ENCODE measurements at places on chromosomes 7 and 10.
A peak's percentile ranks its signal among the peaks of the same experiment; 100 is the strongest.

DNA sequence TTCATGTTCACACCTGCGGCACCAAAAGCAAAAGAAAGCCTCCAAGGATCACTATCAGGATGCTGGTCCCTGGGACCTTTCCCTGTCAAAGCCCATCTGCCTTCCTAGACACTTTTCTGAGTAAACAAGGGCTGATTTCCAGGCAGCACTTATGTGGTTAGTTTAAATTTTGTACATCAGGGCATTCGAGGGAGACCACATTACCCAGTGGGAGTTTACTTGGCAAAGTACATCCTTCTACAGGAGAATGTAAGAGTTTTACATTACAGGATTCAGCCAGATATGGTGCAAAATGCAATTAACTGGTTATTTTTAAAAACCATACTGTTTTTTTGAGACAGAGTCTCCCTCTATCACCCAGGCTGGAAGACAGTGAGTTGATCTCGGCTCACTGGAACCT, 132.1 kb downstream of the CSTF2T start:
- no peaks in the 10 kb centered on the region for H3K27me3 ChIP-seq
- H3K27ac ChIP-seq: no peak overlapping the region
- no peaks in the 10 kb centered on the region for H3K4me1 ChIP-seq
- H3K36me3 ChIP-seq: no peaks in the 10 kb centered on the region
- no peak for DNase-seq

DNA sequence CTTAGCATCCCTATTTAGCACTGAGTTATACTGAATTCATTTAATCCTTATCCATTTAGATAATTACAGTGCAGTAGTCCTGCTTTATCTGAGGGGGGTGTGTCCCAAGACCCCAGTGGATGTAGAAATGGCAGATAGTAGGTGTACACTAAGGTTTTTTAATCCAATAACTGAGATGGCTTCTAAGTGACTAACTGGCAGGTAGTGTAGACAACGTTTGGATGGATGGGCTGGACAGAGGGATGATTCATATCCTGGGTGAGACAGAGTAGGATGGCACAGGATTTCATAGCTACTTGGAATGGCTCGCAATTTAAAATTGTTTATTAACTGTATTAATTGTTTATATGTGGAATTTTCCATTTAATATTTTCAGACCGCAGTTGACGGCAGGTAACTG, 295.6 kb downstream of the CCDC3 start:
- no peak for DNase-seq
- H3K4me3 ChIP-seq: no peak overlapping the region
- H3K36me3 ChIP-seq: no peaks in the 10 kb centered on the region
- H3K27me3 ChIP-seq: no peaks in the 10 kb centered on the region

DNA sequence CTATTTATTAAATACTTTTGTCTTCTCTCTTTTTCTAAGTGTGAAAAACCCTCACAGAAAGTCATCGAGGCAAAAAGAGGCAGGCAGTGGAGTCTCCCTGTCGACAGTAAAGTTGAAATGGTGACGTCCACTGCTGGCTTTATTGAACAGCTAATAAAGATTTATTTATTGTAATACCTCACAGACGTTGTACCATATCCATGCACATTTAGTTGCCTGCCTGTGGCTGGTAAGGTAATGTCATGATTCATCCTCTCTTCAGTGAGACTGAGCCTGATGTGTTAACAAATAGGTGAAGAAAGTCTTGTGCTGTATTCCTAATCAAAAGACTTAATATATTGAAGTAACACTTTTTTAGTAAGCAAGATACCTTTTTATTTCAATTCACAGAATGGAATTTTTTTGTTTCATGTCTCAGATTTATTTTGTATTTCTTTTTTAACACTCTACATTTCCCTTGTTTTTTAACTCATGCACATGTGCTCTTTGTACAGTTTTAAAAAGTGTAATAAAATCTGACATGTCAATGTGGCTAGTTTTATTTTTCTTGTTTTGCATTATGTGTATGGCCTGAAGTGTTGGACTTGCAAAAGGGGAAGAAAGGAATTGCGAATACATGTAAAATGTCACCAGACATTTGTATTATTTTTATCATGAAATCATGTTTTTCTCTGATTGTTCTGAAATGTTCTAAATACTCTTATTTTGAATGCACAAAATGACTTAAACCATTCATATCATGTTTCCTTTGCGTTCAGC, 43.4 kb downstream of the TARP start:
- H3K4me1 ChIP-seq: no peaks in the 10 kb centered on the region
- H3K36me3 ChIP-seq: no peaks in the 10 kb centered on the region
- no peaks in the 10 kb centered on the region for H3K27me3 ChIP-seq
- H3K27ac ChIP-seq: no peak overlapping the region

DNA sequence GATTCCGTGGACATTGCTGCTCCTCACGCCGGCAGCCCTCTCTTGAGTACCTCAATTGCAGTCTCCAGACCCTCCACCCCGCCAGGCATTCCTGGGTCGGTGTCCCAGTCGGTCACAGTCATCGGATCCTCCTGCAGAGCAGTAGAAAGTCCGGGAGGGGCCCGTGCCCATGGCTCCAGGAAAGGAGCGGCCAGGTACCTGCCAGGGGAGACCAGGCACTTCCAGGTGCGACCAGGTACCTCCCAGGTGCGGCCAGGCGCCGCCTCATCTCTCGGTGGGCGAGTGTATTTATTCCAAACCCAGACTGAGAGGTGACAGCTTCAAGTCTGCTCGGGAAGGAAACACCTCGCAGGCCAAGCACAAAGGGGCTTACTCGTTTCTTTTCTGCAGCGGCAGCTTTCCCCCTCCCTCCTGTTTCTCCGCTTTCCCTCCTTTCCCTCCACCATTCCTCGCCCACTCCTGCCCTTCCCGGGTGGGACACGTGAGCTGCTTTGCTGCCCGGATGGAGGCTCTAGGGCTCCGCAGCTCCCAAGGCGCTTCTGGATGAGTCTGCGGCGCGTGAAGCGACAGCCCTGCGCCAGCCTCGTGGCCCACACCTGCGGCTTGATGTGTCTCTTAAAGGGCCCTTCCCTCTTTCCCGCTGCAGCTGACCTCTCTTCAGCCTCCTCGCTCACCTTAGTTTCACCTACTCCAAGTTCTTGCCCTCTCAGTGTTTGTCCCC, 39.4 kb upstream of the AGK start:
- H3K27ac ChIP-seq: no peak overlapping the region
- H3K36me3 ChIP-seq: no peaks in the 10 kb centered on the region
- H3K4me1 ChIP-seq: no peaks in the 10 kb centered on the region
- DNase-seq: no peak
- H3K4me3 ChIP-seq: peak overlapping the region; percentile 44
- H3K27me3 ChIP-seq: peaks cover 7% of the 10 kb centered on the region

GRCh38 chr7:18225067-18225466, 197.4 kb upstream of the PRPS1L1 start:
- no peaks in the 10 kb centered on the region for H3K27me3 ChIP-seq
- H3K36me3 ChIP-seq: no peaks in the 10 kb centered on the region
- no peak overlapping the region for H3K4me3 ChIP-seq
- H3K4me1 ChIP-seq: no peaks in the 10 kb centered on the region
- no peak overlapping the region for H3K27ac ChIP-seq

DNA sequence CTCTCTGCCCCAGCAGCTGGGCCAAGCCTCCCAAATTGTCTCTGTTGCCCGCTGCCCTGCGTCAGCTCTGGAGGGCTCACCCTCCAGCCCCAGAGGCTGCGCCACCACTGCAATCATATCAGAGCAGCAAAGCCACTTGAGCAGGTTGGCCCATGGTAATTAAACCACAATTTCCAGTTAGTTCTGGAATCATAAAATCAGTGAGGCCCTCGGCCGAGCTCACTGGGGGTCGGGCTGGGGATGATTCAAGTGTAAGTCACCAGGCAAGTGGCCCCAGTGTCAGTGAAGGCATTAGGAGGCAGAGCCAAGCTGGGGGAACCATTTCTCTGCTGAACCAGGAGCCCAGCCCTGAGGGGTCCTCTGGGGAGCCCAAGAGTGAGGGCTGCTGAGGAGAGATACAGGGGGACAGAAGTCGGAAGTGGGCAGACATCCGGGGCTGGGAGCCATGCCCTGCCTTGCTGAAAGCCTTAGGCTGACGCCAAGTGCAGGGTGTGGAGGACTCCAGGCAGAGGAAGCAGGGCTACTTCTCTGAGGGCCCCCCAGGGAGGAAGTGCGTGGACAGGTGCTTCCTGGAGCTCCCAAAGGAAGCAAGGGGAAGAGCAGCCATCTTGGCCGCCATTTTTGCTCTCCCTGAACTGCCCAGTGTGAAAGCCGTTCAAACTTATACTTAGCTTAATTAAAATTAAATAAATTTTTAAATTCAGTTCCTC, 29.5 kb upstream of the SLC29A3 start:
- H3K4me1 ChIP-seq: no peaks in the 10 kb centered on the region
- H3K27ac ChIP-seq: no peak overlapping the region
- no peak overlapping the region for H3K4me3 ChIP-seq
- no peaks in the 10 kb centered on the region for H3K27me3 ChIP-seq

DNA sequence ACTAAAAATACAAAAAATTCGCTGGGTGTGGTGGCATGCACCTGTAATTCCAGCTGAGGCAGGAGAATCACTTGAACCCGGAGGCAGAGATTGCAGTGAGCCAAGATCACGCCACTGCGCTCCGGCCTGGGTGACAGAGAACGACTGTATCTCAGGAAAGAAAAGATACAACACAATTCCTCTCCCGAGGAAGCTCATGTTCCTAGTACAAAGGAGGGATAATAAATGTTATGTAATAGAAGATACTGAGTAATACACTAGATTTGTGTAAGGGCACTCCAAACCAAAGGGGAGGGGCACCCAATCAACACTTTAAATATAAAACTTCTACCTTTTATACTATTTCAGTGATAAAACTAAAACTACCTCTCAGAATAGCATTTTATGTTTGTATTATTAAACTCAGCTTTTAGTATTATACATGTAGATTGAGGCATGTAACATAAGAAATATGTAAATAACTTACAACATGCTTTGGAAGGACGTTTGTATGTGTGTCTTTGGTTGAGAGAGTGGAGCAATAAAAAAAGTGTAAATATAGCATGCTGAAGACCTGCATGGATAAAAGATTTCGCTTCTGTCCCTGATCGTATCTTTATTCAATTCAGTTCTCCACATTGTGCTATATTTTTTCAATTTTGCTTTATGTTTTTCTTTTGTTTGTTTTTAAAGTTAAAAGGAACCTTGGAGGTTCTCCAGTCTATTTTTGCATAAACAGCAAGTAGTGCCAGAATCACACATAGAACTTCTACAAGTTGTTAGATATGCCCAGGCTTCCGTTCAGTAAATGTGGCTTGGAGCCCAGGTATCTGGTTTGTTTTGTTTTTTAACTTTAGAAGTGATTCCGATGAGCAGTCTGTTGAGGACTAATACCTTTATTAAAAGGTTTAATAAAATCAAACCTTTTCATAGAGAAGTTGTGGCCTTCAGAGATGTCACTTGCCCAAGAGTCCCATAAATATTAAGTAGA, 71.9 kb downstream of the WAC start:
- H3K4me3 ChIP-seq: no peak overlapping the region
- H3K36me3 ChIP-seq: no peaks in the 10 kb centered on the region
- H3K27ac ChIP-seq: no peak overlapping the region
- no peaks in the 10 kb centered on the region for H3K4me1 ChIP-seq

DNA sequence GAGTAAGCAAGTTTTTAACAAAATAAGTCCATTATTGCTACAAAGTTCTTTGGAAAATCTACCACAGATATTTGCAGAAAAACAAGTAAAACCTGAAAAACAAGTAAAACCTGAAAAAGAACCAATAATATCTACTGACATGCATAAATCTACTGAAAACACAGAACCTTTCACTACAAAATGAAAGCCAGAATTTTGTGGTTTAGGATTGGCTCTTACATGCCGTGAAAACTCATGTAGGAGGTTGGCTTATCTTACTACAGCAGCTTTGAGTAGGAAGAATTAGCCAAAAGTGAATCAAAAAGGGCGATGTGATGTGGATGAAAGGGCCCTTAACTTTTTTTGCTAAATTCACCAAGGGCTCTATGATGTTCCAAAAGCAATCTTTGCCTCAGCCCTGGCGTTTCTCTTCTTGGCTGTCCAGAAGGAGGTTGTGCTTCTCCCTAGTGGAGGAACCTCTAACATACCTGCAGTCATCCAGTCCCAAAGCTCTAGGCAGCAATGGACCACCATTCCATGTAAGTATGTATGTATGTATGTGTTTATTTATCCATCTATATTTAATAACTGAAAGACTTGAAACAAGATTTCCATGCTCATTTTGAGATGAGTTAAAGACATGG, 93.5 kb upstream of the ZNF804B start:
- no peaks in the 10 kb centered on the region for H3K36me3 ChIP-seq
- DNase-seq: no peak
- no peaks in the 10 kb centered on the region for H3K27me3 ChIP-seq
- H3K4me3 ChIP-seq: no peak overlapping the region

DNA sequence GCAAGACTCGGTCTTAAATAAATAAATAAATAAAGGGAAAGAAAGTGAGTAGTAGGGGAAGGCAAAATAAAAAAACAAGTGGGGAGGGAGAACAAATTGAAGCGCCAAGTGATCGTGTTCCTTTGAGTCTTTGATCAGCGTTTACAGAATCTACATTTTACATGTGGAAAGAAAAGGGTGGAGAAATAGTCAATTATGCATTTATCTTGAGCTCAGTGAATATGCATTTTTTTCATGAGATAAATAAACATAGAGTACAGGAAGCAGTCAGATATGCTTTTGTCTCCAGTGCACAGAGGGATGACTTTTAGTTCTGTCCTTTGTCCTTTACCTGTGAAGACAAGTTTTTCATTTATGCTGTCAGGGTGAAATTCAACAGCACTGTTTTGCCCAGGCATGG, 6.1 kb upstream of the GUSB start:
- H3K27ac ChIP-seq: no peak overlapping the region
- no peak overlapping the region for H3K4me3 ChIP-seq
- no peak for DNase-seq
- H3K27me3 ChIP-seq: no peaks in the 10 kb centered on the region
- H3K36me3 ChIP-seq: no peaks in the 10 kb centered on the region

DNA sequence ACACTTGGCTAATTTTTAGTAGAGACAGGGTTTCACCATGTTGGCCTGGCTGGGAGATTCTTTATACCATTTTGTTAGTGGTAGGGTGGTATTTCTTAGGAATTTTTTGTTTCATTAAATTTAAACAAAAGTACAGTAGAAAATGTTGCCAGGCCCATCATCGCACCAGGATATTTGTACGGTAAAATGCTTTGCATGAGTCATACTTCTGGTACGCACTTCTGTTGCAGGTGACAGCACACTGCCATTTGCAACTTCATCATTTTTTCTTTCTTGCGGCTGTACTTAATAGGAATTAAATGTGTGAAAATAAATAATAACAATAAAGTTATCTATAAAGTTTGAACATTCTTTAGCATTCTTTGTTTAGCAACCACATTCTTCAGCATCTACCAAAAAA, 195.6 kb downstream of the SKAP2 start:
- no peak overlapping the region for H3K4me3 ChIP-seq
- no peaks in the 10 kb centered on the region for H3K27me3 ChIP-seq
- no peaks in the 10 kb centered on the region for H3K36me3 ChIP-seq
- no peak for DNase-seq
- H3K27ac ChIP-seq: no peak overlapping the region
- H3K4me1 ChIP-seq: no peaks in the 10 kb centered on the region

GRCh38 chr10:75722020-75722419, 290.6 kb downstream of the LRMDA start:
- H3K36me3 ChIP-seq: no peaks in the 10 kb centered on the region
- H3K4me3 ChIP-seq: no peak overlapping the region
- H3K4me1 ChIP-seq: no peaks in the 10 kb centered on the region
- H3K27ac ChIP-seq: no peak overlapping the region
- DNase-seq: no peak

GRCh38 chr10:50624866-50625501, 1.2 kb upstream of the SGMS1 start:
- DNase-seq: peak; percentile 48
- no peaks in the 10 kb centered on the region for H3K27me3 ChIP-seq
- H3K27ac ChIP-seq: peak overlapping the region; percentile 99
- H3K4me3 ChIP-seq: peak overlapping the region; percentile 93

All from breast epithelium (tissue), 4 donors.